ENCODE measurements at places on chromosomes 16 and 17.

GRCh38 chr17:79500745-79501618 is 109.9 kb downstream of the RBFOX3 start:
- no peak for DNase-seq

DNA sequence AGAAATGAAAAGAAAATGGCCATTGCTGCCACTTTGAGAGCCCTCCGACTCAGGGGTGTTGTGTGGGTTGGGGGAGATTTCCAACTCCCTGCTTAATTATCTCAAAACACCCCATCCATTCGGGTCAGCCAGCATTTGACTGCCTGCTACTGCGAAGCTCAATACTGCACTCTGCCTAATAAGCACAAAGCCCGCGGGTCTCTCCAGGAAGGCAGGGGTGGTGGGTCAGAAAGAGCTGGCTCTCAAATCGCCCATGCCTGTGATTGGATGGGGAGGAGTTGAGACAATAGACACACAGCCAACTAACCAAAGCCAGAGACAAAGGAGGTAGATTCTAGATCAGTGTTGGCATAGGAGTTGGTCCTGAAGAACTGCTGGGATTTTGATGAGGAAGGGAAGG is 2.3 kb upstream of the XAF1 start:
- DNase-seq: no peak

GRCh38 chr17:63369233-63369632 is 76.9 kb downstream of the CYB561 start:
- no peak for DNase-seq

- DNase-seq: no peak
Measured at GRCh38 chr17:44159519-44160210, 10.8 kb upstream of the ASB16 start.

DNA sequence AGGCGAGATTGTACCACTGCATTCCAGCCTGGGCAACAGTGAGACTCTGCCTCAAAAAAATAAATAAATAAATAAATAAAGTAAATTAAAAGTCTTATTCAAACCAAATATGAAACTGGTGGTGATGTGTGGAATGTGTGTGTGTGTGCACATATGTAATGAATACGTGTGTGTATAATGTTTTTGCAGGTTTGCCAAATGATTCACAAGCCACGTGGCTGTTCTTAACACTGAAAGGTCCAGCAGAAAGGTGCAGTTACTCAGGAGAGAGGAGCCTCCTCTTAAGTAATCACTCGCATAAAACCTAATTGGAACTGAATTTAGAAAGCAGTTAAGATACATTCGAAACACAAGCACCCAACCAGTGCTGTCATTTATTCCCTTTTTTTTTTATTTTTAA is 22.9 kb downstream of the GDE1 start:
- no peak for DNase-seq

DNA sequence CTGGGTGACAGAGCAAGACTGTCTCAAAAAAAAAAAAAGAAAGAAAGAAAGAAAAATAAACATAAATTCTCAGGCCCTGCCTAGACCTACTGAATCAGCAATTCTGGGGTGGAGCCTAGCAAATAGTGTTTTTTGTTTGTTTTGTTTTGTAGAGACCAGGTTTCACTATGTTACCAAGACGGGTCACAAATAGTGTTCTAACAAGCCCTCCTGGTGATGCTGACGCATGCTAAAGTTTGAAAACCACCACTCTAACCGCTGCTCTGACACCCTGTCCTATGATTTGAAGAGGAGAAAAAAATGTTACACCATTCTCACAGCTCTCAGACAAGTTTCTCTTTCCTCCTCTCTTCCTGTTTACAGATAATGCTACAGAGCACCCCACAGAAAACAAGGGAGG is 1.5 kb downstream of the MRPL10 start:
- DNase-seq: no peak

DNA sequence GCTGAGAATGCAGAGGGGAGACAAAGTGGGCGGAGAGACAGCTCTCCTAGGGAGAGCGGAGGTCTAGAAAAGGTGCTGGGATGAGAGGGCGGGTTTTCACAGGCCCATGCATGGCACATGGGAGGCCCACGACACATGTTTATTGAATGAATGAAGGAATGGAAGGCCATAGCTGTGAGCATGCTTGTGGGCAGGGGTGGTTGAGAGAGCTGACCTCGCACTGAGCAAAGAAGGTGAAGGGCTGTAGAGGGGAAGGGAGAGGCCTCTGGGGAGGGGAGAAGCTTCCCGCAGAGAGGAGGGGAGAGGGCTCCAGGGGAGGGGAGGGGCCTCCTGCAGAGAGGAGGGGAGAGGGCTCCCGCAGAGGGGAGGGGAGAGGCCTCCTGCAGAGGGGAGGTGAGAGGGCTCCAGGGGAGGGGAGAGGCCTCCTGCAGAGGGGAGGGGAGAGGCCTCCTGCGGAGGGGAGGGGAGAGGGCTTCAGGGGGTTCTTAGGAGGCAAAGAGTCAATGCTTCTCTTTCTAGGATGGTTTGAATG is 27.3 kb downstream of the SDK2 start:
- DNase-seq: no peak

- DNase-seq: no peak
Measured at GRCh38 chr17:46727572-46728348, 90.7 kb downstream of the WNT3 start.

DNA sequence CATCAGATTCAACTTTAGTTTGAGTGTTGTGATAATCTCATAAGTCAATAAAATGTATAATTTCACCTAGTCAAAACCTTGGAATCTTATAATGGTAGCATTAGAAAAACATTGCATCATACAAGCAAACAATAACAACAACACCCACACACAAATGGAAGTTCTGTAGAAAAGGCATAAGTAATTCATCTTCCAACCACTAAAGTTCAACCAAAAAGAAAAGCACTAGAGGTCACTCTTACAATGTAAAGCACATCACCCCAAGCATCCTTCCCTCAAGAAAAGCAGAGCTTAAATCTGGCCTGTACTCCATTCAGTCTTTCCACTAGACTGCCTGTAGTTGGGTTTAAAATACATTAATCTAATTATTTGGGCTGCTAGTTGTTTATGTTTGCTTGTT is 1.8 kb downstream of the CNTNAP4 start:
- no peak for DNase-seq

DNA sequence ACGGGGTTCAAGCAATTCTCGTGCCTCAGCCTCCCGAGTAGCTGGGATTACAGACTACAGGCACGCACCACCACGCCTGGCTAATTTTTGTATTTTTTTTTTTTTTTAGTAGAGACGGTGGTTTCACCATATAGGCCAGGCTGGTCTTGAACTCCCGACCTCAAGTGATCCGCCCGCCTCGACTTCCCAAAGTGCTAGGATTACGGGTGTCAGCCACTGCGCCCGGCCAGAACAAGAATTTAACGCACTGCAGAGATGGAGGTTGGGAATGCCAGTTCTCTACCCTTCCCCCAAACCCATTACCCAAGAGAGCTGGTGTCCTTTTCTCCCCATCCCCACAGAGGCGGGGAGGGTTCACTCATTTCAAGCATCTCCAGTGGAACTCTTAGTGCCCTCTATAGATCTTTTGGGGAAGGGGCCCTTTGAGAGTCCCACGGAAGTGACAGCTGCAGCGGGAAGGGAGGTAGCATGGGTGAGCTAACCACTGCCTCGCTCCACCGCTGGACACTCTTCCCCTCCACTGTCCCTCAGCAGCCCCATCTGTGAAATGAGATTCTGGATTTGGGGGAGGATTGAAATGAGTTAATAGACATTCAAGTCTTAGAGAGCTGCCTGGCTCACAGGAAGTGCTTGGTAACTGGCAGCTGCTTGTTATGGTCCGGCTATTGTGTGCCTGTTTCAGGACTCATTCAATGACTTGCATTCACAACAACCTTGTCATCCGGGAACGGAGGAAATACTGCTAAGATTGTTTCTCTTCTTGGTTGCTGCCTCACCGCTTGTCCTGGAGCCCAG is 3.5 kb upstream of the UBALD2 start:
- DNase-seq: no peak
